Stimulated activated CD4-positive, alpha-beta T cell treated with anti-CD3 and anti-CD28 coated beads, Interleukin-4, amount 100 ng/mL, for 24 hours (primary cell): ENCODE measurements at places on chromosomes 2 and 18.

- no peak for DNase-seq
Observed at GRCh38 chr2:112757265-112757664, 7.1 kb downstream of the CKAP2L start.

- DNase-seq = no peak
Observed at GRCh38 chr18:54358495-54359040, 862 bp downstream of the C18orf54 start.

GRCh38 chr18:6399776-6400175, 14.9 kb downstream of the L3MBTL4 start:
- no peak for DNase-seq

GRCh38 chr18:79393635-79394533, 1.8 kb upstream of the NFATC1 start:
- DNase-seq = peak; percentile 31

DNA sequence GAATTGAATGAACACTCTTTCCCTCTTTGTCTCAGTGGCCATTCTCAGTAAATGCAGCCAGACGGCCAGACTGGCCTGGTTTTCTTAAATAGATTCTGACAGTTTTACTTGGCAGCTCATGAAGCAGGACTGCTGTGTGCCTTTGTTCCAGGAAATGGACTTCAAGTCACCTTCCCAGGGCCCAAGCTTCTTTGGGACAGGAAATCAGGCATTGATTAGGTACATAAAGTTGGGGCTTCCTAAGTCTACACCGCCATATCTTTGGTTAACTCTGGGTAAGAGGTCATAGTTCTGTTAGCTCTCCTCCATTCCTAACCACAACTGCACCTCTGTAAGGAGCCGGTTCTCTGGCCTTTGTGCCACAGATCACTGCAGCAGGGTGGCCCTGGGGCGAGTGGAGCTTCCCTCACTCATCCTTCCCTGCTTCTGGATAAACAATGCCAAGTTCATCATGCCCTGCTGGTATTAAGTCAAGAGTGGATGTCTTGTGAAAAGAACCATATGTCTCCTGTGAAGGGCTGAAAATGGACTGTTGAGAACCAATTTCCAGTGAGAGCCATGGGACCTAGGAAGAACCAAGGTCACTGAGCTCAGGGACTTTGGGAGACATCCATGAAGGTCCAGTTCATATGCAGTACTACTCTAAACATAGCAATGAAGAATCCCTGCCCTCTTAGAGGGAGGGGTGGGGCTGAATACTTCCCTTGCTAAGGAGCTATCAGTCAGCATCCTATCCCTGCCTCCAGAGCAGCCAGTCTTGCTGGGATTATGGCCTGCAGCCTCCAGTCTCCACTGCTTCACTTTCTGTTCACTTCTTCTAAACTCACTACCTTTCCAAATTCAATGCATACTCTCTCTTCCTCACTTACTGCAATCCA, 122.6 kb upstream of the XPO1 start:
- DNase-seq = no peak

- DNase-seq = no peak
Observed at GRCh38 chr2:11177871-11178690, 22.8 kb downstream of the SLC66A3 start.

GRCh38 chr2:214504599-214505376, 93.9 kb downstream of the VWC2L start:
- no peak for DNase-seq

DNA sequence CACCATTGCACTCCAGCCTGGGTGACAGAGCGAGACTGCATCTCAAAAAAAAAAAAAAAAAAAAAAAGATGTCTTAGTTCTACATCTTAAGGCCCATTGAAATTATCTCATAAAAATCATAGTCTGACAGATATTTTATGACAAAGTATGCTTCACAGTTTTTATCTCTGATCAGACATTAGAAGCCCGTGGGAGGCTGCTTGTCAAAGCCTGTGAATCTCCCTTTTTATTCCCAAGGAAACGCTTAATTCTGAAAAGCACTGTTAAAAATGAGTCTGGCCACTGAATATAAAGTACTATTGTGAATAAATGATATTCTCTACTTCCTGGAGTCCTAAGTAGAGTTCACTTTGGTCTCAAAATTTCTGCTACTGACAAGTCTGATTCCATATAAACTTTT, 71.1 kb downstream of the ZDBF2 start:
- no peak for DNase-seq

- DNase-seq = no peak
Observed at GRCh38 chr2:130915595-130916437, 79.1 kb downstream of the ARHGEF4 start.

- no peak for DNase-seq
Observed at GRCh38 chr18:27769152-27769551, 407.8 kb downstream of the CDH2 start.

GRCh38 chr2:166134252-166135151, 6.7 kb upstream of the SCN1A start:
- DNase-seq = no peak

DNA sequence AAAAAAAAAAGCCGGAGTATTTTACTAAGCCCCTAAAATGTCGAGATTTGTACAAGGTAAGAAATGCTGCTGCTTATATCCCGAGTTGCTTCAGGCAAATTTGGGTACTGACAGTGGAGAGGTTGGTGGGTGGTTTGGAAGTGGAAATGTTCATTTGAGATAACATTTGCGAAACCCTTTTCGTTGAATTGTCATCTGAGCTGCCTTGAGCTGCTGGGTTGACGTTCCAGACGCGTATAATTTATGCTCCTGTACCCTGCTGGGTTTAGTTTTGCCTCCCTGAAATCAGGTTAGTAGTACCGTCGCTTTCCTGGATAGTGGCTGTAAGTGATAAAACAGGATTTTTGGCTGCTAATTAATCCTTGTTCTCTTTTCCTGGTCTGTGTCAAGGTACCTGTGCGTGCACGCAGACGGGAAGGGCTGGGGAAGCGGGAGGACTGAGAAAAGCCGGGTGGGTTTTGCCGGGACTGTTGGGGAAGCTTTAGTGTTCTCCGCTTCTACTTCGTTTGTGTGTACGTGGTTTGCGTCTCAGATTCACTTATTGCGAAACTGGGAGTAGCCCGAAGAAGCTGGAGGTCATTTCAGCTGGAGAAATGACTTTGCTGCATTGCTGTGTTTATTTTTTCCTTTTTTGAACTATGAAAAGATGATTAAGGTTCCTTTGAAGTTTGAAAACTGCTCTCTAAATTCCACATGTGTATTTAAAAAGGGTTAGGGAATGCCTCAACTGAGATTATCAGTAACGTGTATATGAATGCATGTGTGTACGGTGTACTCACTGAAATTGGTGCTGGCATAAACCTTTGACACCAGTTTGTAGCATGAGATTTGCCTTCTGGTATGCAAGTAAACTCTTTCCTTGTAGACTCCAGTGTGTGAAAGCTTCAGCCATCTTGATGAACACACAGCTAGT, 709 bp downstream of the UGP2 start:
- DNase-seq = peak; percentile 13

DNA sequence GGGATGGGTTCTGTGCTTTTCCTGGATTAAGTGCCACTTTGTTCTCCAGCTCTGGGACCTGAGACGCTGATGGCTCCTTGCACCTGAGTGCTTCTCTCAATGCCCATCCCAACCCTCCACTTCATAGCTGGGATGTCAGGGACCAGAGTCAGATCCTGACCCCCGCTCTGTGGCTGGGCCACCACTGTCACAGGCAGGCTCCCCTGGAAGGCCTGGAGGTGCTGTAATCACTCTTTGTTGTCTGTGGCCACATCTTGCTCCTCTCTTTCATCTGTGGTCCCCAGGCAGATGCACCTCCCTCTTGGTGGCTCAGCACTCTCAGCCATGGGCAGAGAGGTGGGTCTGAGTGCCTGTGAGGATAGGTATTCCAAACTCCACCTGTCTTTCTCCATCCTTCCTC, 62.4 kb downstream of the CAPN13 start:
- no peak for DNase-seq

DNA sequence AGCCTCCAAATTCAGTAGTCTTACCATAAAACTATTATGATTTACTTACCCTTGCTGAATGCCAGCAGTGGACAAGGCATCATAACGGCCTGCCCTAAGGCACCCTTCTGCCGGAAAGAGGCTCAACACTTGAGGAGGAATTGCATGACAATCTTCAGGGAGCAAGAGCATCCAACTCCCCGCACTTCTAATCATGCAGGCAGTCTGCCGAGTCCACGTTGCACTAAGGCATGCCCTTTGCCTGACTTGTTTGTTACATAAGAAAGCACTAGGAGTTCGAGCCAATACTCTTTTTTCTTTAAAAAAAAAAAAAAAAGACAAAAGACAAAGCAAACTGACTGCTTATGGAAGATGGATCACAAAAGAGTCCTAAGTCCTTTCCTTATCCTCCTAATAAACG, 17.9 kb upstream of the SPTBN1 start:
- DNase-seq = no peak

DNA sequence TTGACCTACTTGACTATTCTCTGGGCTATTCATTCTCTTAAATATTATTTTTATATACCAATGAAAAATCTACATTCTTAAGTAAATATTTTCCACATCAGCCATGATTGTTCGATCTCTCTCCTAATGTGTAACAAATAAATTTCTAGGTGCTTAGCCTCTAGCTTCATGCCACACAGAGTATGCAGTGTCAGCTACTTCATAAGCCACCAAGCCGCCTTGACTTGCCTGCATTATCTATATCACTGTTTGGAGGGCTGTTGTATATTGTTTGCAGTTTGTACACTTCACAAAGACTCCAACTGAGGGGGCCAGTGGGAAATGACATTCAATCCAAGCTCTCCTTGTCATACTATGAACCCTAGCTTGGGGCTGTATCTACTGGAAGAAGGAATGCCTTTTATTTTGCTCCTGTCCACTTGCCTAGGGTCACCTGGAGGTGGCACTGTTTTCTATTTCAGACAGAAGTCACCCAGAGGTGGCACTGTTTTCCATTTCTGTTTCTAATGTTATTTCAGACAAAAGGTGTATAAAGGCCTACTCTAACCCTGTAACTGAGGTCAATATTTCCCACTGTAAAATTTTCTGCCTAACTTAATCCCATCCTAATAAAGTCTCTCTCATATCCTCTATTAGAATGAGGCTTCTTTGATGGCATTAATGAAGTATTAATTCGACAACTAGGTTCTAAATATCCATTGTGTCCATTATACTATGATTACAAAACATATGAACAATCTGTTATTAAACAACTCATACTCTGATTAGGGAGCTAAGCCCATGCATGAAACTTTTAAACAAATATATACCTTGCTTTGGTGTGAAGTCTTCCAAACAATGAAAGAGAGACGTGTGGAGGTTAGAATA, 36.4 kb downstream of the COL5A2 start:
- peak; percentile 57 for DNase-seq

- DNase-seq = no peak
Observed at GRCh38 chr2:38765149-38765548, 12.9 kb upstream of the GEMIN6 start.

- DNase-seq = no peak
Observed at GRCh38 chr2:222307978-222308730, 9.4 kb upstream of the PAX3 start.

- no peak for DNase-seq
Observed at GRCh38 chr2:209331291-209331844, 92.5 kb upstream of the MAP2 start.

GRCh38 chr2:184654945-184655344, 56.6 kb downstream of the ZNF804A start:
- DNase-seq = no peak

DNA sequence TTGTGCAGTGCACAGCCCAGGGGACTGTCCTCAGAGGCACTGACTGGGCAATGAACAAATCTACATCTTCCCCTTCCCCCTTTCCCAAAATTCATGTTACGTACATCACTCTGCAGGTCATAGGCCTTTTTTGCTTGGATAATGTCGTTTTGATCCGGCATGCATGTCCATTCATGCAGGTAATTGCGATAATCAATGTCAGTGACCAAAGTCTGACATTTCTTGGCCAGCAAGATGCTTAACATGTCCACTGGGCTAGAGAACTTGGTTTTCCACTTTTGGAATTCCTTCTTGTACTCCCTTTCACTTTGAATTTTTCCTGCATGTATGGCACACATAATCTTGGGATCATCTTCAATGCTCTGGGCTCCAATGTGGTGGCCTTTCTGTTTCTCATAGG, 124.6 kb downstream of the NEB start:
- DNase-seq = no peak

DNA sequence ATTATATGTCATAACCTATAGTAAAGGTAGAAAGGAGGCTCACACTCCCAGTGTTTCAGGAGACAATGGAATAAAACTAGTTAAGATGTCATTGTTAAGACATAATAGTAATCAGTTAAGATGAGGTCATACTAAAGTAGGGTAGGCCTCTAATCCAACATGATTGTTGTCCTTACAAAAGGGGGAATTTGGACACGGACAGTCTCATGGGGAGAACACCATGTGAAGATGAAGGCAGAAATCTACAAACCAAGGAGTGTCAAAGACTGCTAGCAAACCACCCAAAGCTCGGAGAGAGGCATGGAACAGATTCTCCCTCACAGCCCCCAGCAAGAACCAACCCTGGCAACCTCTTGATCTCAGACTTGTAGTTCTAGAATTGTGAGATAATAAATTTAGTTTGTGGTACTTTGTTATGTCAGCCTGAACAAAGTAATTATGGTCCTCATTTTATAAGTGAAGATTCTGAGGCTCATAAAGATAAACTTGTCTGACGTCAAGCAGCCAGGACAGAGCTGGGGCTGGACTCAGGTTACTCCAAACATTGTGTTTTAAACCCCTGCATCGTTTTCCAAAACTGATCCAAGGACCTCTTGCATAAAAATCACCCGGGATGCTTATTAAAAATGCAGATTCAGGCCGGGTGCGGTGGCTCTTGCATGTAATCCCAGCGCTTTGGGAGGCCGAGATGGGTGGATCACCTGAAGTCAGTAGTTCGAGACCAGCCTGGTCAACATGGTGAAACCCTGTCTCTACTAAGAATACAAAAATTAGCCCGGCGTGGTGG, 47.8 kb downstream of the CCDC195 start:
- no peak for DNase-seq

GRCh38 chr18:55141318-55141717, 182.1 kb upstream of the CCDC68 start:
- no peak for DNase-seq

- peak; percentile 22 for DNase-seq
Observed at GRCh38 chr2:119264781-119265692, 41.4 kb downstream of the STEAP3 start.

DNA sequence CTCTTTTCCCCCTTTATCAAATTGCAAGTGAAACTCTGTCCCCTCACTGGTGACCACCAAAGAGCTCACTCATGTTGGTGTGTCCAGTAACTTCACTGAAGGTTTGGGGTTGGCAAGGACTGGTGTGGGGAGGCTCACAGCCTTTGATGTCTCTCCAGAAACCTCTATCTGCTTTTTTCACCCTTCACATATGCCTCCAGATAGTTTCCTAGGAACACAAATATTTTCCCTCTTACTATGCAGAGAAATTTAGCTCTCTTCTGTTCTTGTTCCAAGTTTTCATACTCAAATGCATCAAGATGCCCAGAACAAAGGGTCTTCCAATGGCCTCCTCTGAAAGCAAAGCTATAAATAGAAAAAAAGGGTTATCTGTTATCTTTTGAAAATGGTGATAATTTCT, 20.7 kb downstream of the DTNA start:
- no peak for DNase-seq

- no peak for DNase-seq
Observed at GRCh38 chr2:183812091-183812490, 687.8 kb downstream of the NUP35 start.
